ENCODE measurements at places on chromosomes 5 and 9.

DNA sequence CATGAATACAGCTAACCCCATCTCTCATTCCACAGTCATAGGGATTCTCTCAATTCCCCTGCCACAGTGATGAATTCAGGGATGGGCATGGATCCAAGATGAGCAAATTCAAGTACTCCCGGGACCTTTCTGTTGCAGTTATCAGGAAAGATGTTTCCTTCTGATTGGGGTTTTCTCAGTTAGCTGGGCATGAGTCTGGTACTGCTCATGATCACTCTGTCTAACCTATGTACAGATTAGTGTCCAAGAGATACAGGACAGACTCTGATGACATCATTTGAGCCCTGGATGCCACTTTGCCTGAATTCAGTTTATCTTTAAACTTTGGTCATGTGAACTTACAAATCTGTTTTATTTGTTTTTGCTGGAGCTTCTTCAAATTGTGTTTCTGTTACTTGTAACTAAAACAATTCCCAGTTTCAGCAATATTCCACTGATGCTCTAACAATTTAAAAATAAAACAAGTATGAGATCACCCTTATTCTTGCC, 257.7 kb upstream of the KLF9 start:
- DNase-seq: no peak

GRCh38 chr5:130138406-130139045, 234.3 kb downstream of the CHSY3 start:
- no peak for DNase-seq

- no peak for DNase-seq
Measured at GRCh38 chr5:26833596-26833995, 204.8 kb downstream of the CDH9 start.

GRCh38 chr5:145104106-145104505, 731.0 kb downstream of the PRELID2 start:
- DNase-seq: no peak

GRCh38 chr5:1885868-1886845, 3.4 kb upstream of the IRX4 start:
- DNase-seq: no peak

- DNase-seq: no peak
Measured at GRCh38 chr5:133554279-133554678, 58.1 kb downstream of the FSTL4 start.

- no peak for DNase-seq
Measured at GRCh38 chr9:2291980-2292704, 277.0 kb downstream of the SMARCA2 start.

DNA sequence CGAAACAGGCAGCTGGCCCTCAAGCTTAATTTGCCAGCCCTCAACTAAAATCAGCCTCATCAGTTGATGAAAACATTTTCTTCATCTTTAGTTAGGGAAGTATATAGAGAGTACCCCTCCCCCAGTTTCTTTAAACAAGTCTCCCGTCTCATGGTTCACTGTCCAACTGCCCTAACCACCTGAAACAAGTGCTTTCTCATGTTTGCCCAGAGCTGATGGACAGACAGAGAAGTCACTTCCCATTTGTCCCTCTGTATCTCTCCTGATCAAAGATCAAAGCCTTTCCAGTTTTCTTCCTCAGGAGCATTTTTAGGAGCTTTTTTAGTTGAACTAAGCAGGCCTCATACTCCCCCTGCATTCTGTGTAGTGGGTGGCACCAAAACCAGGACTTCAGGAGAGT, 21.7 kb downstream of the FUBP3 start:
- no peak for DNase-seq

DNA sequence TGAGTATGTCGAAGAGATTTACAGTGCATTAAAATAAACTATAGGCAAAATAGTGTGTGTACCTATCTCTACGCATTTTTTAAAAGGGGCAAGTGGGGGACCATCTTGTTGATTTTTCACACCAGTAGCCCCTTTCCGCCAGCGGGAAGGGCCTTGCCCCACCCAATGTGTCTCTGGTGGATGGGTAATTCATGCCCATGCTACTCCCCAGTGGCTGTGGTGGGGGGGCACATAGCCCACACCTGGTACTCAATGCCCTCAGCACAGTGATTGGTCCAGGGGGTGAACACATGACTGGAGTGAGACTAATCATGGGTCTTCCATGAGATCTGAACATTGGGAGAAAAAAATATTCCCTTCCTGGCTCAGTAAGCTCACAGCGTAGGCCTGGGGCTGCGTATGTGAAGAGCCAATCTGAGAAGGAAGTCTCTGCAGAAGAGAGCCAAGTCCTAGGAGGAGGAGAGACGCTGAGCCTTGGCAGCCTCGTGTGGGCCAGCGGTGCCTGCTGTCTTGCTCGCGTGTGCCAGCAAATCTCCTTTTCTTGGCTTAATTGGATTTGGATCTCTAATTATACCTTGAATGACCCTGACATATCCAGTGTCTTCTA, 103.4 kb downstream of the ADAMTS2 start:
- DNase-seq: no peak

DNA sequence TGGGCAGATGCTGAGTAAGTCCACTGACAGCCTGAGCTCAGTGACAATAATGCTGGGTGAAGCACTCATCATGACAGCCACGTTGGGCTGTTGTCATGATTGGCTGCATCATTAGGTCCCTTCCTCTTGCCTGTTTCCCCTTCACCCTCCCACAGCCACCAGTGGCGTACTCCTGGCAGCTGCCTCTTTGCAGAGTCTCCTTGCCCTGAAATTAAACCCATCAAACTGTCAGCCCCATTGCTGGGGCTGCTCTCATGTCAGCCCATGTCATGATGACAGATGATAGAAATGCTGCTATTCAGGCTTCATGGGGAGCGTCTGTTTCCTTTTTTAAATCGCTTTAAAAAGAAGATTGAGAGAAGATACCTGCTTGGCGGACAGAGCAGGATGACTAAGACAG, 327.4 kb downstream of the AGTPBP1 start:
- DNase-seq: no peak

DNA sequence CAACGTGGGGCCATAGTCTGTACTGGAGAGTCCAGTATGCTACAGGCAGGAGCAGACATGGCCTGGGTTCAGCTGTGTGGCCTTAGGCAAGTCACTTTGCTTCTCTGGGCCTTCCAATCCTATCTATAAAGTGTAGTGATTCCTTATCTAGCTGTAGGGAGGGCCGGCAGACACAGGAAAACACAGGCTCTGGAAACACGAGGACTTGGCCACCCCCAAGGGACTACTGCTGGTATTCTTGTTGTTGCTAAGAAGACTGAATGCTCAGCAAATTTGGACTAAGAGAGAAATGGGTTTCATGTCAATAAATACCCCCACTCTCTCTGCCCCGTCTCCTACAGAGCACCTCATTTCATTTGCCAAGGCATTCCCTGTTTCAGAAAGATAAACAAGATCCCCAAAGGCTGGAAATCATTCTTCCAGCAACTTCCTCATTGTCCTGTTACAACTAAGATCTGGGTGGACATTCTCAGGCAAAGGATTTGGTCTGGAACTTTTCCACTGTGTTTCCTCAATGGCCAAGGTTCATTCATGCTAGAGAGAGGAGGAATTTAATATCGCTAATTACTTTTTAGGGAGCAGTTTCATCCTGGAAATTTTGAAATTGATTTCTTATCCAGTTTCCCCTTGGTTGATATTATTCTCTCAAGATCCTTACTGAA, 105.8 kb downstream of the GABBR2 start:
- DNase-seq: no peak

DNA sequence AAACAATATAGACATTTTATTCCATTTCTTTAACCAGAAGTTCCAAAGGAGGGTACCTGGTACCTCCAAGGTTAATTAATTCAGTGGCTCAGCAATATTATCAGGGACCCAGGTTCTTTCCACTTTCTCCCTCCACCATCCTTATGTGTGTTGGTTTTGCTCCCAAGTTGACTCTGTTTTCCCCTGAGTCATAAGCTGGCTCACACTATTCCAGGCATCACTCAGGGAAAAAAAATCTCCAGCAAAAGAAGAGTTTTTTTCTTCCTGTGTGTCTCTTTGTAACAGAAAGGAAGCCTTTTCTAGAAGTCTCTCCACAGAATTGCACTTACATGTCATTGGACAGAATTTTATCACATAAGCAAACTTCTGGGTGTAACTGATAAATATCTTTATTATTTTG, 31.2 kb upstream of the GALNT10 start:
- DNase-seq: no peak

- no peak for DNase-seq
Measured at GRCh38 chr9:136404801-136405136, 4.8 kb upstream of the SNAPC4 start.

DNA sequence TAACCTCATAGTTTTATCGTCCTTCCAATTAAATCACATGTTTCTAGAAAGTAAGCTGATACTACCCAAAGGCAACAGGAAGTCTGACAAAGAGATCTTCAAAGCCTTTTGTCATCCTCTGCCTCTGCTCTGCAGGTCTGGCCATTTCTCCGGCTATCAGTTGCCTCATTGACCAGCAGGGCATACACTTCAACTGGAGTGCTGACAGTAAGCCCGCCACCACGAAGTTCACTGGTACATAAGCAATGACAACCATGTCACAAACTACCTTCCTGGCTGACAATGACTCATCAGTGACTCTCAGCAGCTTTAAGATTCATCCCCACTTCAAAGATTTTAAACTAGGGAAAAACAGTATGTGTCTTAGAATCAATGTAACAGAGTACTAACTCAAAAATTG, 20.6 kb downstream of the SPTLC1 start:
- no peak for DNase-seq

GRCh38 chr5:158324236-158324635, 465.3 kb upstream of the CLINT1 start:
- no peak for DNase-seq

- DNase-seq: no peak
Measured at GRCh38 chr9:20437476-20437875, 184.8 kb downstream of the MLLT3 start.

DNA sequence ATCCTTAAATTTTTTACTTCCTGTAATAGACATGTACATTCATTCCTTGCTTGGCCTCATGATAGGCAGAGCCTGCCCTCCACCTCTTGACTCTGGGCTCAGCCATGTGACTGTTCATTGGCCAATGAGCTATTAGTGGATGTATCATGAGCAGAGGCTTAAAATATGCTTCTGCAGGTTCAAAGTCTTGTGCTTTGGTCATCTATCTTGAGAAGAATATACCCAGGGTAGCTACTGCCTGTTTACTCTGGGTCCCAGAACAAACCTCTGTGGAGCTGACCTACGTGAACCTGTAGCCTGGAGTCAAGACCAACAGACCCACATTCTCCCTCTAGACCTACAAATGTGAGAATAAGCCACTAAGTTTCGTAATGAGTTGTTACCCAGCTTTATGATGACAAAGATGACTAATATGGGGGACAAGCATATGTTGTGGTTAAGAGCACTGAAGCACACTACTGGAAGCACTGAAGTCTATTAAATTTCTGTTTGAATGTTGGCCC, 244.4 kb downstream of the MAST4 start:
- DNase-seq: no peak

GRCh38 chr9:137166380-137167229, 3.2 kb downstream of the LRRC26 start:
- no peak for DNase-seq

GRCh38 chr5:130541617-130542221, 623.3 kb downstream of the HINT1 start:
- no peak for DNase-seq

DNA sequence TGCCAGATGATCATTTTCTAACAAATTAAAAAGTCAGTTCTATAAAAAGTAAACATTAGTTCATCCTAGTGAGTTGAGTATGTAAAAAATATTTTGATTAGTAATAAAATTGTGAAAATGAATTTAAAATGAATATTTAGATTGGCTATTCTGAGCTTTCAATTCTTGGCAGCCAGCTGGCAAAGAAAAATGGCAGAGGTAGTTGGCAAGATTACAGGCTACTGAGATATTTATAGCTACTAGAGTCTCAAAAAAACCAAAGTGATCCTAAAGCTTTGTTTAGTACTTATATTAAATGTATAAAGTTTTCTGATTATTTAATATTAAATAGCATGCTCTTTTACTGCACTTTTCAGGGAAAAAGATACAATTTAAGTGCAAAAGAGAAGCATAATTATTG, 25.0 kb downstream of the SGTB start:
- no peak for DNase-seq

GRCh38 chr5:101678481-101679193, 617.4 kb downstream of the SLCO4C1 start:
- peak; percentile 7 for DNase-seq

DNA sequence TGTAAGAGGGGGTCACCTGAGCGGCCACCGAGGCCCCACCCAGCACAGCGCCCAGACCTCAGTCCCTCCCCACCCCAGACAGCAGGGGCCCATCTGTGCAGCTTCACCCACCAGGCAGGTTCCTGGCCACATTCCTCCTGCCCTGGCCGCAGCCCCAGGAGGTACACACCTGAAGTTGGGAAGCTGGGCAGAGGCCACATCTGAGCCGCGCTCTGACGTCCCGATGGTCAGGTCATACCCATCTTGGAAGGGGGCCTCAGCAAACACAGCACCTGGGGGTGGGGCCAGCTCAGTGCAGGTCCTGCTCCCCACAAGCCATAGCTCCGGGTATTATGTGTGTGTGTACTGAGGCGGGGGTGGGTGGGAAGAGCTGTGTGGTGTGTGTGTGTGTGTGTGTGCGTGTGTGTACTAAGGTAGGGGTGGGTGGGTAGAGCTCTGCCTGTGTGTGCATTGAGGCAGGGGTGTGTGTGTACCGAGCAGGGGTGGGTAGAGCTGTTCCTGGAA, 5.6 kb downstream of the SPOUT1 start:
- DNase-seq: no peak

DNA sequence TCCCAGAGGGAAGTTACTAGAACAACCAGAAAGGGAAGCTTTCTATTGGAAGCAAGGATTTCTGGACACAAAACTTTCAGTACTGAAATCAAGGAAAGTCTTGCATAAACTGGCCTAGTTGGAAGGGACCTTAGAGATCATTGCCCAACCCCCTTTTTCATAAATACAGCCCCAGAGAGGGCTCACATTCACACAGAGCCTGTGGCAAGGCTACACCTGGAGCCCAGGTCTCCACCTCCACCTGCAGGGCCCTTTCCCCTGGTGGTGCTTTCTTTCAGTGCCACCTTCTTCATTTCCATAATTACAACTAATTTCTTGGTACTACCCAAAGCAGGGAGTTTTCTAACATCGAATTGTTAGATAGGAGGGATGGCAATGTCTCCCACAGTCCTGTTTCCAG, 85.7 kb downstream of the ADRB2 start:
- no peak for DNase-seq

- DNase-seq: no peak
Measured at GRCh38 chr5:134563962-134564361, 38.5 kb downstream of the JADE2 start.

GRCh38 chr5:123438902-123439301, 15.7 kb upstream of the CEP120 start:
- no peak for DNase-seq

GRCh38 chr5:73363911-73364730, 84.5 kb downstream of the FOXD1 start:
- no peak for DNase-seq

- no peak for DNase-seq
Measured at GRCh38 chr9:1994180-1994579, 21.0 kb upstream of the SMARCA2 start.
